HS-5 (cell line): ENCODE measurements at places on chromosomes 3 and 15.

DNA sequence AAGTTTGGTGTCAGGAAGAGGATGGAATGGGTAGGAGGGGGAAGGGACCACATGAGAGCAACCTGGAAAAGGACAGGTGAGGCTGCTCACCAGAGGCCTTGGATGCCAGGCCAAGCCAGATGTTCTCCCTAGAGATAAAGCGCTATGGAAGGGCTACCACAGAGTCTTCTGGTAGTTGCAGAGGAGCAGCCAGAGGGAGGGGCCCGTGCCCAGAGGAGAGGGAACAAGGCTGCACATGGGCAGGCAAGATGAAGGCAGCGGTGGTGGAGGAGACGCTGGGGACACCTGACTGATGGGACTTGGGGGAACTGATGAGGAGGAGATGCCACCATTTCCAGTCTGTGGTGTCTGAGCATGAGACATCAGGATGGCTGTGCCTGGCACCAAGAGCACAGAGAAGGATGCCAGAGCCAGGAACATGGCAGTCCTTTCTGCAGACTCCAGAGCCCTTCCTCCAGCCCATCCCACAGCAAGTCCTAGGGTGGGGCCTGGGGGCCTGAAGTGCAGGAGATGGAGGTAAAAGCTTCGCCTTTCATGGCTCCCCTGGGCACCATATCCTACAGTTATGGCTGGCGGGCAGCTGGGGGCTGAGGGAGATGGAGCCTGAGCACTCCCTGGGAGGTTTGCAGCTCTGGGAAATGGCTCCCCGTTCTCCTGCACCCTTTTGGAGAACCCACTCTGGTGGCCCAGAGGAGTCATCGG, 103.0 kb downstream of the ETFA start:
- DNase-seq: no peak

DNA sequence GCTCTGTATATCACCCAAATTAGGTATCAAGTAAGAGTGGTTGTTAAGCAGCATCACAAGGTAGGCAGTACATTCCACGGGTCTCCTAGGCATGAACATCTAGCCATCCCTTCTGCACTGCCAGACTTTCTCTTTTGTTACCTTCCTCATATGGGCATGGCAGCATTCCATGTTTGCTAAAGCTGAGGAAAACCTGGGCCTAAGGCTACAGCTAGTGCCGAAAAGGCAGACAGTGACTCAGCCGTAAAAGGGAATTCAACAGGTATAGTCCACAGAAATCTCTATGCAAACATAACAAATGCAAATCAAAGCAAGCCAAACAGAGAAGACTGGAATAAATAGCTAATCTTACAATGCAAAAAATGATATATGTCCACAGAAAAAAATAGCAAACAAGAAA, 645.4 kb downstream of the ZBBX start:
- no peak for DNase-seq

DNA sequence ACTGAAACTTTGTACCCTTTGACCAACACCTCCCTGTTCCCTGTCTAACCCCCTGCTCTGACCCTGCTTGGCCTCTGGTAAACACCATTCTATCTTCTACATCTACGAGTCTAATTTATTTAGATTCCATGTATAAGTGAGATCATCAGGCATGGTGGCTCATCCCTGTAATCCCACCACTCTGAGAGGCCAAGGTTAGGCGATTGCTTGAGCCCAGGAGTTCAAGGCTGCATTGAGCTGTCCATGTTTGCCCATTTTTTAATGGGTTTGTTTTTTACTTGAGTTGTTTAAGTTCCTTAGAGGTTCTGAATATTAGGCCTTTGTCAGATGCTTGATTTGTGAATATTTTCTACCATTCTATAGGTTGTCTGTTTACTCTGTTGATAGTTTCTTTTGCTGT, 16.9 kb downstream of the FBXW12 start:
- no peak for DNase-seq

GRCh38 chr3:49238274-49239127, 38.5 kb downstream of the C3orf62 start:
- no peak for DNase-seq

DNA sequence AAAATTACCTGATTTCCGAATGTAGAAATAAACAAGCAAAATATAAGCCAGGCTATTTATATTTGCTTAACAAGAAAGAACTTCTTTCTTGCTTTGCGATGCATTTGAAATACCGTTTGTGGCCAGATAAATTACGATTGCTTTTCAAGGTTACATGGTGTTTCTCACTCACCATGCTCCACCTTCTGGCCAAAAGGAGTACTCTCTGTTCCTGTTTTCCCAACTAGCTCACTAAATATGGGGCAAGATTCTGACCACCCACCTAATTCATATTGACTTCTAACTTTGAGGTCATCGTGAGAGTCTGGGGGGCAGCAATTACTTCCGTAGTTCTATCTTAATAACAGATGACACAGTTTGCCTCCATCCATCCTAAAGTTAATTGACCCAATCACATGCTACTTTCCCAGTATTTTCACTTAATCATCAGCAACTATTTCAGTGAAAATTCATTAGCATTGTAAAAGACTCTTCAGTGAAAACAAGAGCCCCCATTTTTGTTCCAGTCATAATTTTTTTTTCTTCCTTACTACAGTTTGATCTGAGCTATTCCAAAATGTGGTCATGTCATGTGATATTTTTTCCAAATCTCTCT, 25.9 kb downstream of the ACP3 start:
- DNase-seq: no peak

DNA sequence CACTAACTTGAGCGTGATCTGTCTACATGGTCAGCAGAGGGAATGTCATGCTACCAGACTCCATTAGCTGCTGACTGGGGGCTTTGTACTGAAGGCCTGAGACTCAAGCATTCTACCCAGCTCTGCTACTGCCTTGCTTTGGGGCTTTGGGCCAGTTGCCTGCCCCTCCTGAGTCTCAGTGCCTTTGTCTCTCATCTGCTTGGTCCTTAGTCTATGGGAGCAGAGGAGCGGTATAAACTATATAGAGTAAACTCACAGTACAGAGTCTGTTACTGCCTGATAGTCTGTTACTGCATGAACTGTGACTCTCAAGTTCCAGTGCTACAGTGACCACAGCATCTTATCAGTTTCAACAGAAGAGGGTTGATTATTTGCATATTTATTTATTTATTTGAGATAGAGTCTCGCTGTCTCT, 38.5 kb upstream of the C15orf39 start:
- no peak for DNase-seq

GRCh38 chr15:28891588-28891987, 5.8 kb downstream of the APBA2 start:
- no peak for DNase-seq

- DNase-seq: no peak
Measured at GRCh38 chr3:165078293-165078692, at the start of gene SI. TSS of gene SI (minus strand) at chr3:165078496. CDS start at chr3:165076012, 2,484 bp downstream.

DNA sequence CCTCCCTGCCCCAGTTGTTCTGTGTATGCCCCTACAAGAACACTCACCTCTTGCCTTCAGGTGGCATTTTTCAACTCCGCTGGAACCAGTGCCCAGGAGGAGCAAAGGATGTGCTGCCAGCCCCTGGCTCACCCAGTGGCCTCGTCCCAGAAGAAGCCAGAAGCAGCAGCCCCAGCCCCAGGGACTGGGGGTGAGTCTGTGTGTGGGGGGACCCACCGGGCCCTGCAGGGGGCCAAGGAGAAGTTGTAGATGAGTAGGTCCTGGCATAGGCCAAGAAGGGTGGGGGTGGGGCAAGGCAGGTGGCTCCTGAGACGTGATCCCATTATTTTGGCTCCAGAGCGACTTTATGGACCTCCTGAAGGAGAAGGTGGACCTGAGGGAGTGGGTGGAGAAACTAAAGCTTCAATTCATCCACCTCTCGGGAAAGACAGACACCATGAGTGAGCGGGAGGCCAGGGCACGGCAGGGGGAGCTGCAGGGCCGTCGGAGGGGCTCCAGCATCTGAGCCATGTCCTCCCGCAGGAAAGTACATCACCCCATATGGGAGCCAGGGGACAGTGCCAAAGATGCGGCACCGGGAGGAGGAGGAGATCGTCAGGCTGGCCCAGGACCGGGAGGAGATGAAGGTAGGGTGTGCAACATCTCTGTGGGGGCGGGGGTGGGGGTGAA, 29.3 kb downstream of the NGRN start:
- DNase-seq: no peak

GRCh38 chr15:25180606-25181292, 226.0 kb downstream of the SNRPN start:
- no peak for DNase-seq

- DNase-seq: no peak
Measured at GRCh38 chr3:128508852-128509251, 15.9 kb upstream of the GATA2 start.

DNA sequence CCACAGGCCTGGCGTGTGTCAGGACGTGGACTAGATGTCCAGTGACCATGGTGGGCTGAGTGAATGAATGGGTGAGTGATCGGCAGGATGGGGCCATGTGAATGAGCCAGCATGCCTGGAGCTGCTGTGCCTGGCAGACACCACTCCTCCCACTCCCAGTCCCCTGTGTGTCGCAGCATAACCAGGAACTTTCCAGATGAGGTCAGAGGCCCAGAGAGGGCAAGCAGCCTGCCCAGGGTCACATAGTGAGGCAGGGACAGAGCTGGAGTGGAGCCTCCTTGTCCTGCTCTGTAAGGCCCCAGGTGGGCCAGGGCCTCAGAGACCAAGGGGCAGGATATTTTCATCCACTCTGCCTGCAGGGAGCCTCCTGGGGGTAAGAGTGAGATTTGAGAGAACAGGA, 6.4 kb downstream of the IQSEC1 start:
- DNase-seq: no peak
